ENCODE measurements at places on chromosomes 11 and 22. TPM values are rescaled to one million over a fixed set of nuclear protein-coding genes. Genes with fewer than 3 reads are reported as not detected.

ACP2 gene
- 34.2 TPM for total RNA-seq

POU2AF2 gene
- not detected for total RNA-seq

LMO1 gene
- total RNA-seq: 0.54 TPM

FJX1 gene
- 51.9 TPM for total RNA-seq

AMPD3 gene
- 8.2 TPM for total RNA-seq

NPTXR gene
- total RNA-seq: 3.5 TPM

YPEL4 gene
- under 0.01 TPM for total RNA-seq

NCF4 gene
- total RNA-seq: not detected

MUC2 gene
- total RNA-seq: not detected

SCO2 gene
- 2.8 TPM for total RNA-seq

LSP1 gene
- total RNA-seq: not detected

PKDREJ gene
- total RNA-seq: not detected

DEFB131B gene
- total RNA-seq: not detected

GSTT2B gene
- 15.8 TPM for total RNA-seq

NNMT gene
- total RNA-seq: 131 TPM

SPCS2 gene
- total RNA-seq: 14.0 TPM

ZNF143 gene
- total RNA-seq: 23.6 TPM

YAP1 gene
- total RNA-seq: 163 TPM

CD6 gene
- not detected for total RNA-seq

HYOU1 gene
- 187 TPM for total RNA-seq

TPCN2 gene
- 12.7 TPM for total RNA-seq

GRIA4 gene
- total RNA-seq: not detected

CRYBA4 gene
- total RNA-seq: not detected

SMIM38 gene
- 0.50 TPM for total RNA-seq

PCNX3 gene
- total RNA-seq: 29.7 TPM

OR2AG1 gene
- not detected for total RNA-seq

C22orf31 gene
- not detected for total RNA-seq

EMSY gene
- 16.1 TPM for total RNA-seq

PANX2 gene
- 0.83 TPM for total RNA-seq

POU2AF3 gene
- total RNA-seq: 0.33 TPM

MS4A3 gene
- total RNA-seq: not detected

LRRC10B gene
- under 0.01 TPM for total RNA-seq

CFAP68 gene
- 23.7 TPM for total RNA-seq

Measured in mammary epithelial cell (primary cell).